ENCODE measurements at places on chromosomes 4 and X.

- peak; percentile 66 for DNase-seq
Measured at GRCh38 chr4:43680421-43680820, 768.2 kb downstream of the KCTD8 start.

DNA sequence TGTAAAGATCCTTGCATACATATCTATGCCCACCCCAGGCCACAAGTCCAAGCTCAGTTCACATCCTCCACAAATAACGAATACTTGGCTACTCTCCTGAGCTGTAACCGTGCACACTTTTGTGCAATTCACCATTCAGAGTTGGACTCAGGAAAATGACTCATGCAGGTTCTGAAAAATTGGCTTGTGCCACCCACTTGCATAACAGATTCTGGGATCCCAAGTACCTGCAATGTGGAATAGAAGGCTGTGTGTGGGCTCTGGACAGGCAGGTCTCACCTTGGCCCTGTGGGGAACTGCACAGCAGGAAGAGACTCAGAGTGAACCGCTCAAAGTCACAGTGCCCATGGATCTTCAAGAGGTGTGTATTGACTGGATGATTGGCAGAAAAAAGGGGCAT lies 502.7 kb downstream of the PACRGL start:
- DNase-seq = no peak

- no peak for DNase-seq
Measured at GRCh38 chr4:84932462-84932861, 34.0 kb downstream of the WDFY3 start.

DNA sequence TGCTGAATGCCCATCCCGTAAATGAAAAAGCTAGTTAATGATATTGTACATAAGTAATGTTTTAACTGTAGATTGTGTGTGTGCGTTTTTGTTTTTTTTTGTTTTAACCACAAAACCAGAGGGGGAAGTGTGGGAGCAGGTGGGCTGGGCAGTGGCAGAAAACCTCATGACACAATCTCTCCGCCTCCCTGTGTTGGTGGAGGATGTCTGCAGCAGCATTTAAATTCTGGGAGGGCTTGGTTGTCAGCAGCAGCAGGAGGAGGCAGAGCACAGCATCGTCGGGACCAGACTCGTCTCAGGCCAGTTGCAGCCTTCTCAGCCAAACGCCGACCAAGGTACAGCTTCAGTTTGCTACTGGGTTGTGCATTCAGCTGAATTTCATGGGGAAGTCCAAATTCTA lies at the start of gene SPP1:
Gene SPP1 (plus strand): TSS at position 249 of the 400 bp plus-strand sequence. CDS start 1,182 bp downstream, outside the sequence.
- peak; percentile 88 for DNase-seq

DNA sequence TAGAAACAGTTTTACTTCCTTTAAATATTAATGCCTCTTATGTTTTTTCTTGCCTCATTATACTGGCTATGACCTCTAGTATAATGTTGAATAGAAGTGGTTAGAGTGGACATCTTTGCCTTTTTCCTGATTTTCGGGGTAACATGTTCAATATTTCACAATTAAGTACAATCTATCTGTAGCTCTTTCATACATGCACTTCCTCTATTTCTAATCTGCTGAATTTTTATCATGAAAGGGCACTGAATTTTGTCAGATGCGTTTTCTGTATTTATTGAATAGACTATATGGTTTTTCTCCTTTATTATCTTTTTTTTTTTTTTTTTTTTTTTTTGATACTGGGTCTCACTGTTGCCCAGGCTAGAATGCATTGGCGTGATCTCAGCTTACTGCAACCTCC lies 29.0 kb downstream of the MECP2 start:
- no peak for DNase-seq

- no peak for DNase-seq
Measured at GRCh38 chrX:110363244-110363643, 4.6 kb downstream of the RTL9 start.

GRCh38 chr4:499567-499966 lies 557 bp downstream of the PIGG start:
- no peak for DNase-seq

DNA sequence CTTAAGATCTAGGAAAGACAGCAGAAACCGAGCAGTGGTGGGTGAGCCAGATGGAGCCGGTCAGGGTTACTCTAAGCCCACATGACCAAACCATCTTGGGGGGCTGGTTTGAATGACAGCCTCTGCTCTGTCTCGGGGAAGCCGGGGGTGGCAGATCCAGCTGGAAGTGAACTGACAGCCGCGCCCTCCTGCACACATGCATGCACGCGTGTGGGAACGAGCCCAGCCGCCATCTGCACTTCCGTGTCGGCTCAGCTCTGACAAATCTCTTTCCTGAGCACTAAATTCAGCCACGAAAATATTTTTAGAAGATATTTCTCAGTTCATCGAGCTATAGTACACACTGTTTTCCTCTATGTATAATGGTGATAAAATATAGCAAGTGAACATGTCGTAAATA lies 115.5 kb downstream of the DCTD start:
- DNase-seq = peak; percentile 54

DNA sequence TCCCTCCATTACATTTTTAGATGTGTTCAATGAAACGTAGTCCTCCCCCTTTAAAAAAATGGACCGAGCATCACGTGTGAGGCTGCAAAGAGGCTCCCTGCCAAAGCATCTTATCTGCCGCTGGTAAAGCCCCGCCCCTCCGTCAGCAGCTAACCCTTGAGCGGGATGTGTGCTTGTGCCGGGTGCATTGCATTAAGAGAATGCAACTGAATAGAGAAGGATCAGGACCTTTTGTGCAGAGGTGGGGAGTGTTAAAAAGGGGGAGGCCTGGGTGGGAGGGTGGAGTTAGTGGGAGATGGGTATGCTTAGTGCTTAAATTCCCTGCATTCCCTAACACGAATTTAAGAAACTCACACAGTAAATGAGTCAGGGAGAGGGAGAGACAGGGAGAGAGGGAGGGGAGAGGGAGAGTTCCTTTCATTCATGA lies 66.0 kb downstream of the TBL1X start:
- DNase-seq = peak; percentile 82

- no peak for DNase-seq
Measured at GRCh38 chrX:17829566-17829965, 31.5 kb downstream of the RAI2 start.

DNA sequence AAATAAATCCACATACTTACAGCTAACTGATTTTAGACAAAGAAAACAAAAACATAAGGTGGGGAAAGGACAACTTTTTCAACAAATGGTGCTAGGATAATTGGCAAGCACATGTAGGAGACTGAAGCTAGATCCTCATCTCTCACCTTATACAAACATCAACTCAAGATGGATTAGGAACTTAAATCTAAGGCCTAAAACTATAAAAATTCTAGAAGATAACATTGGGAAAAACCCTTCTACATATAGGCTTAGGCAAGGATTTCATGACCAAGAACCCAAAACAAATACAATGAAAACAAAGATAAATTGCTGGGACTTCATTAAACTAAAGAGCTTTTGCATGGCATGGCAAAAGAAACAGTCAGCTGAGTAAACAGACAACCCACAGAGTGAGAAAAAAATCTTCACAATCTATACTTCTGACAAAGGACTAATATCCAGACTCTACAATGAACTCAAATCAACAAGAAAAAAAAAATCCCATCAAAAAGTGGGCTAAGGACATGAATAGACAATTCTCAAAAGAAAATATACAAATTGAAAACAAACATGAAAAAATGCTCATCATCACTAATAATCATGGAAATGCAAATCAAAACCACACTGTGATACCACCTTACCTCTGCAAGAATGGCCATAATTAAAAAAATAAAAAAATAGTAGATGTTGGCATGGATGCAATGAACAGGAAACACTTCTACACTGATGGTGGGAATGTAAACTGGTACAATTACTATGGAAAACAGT lies 14.1 kb upstream of the AFP start:
- DNase-seq = no peak

DNA sequence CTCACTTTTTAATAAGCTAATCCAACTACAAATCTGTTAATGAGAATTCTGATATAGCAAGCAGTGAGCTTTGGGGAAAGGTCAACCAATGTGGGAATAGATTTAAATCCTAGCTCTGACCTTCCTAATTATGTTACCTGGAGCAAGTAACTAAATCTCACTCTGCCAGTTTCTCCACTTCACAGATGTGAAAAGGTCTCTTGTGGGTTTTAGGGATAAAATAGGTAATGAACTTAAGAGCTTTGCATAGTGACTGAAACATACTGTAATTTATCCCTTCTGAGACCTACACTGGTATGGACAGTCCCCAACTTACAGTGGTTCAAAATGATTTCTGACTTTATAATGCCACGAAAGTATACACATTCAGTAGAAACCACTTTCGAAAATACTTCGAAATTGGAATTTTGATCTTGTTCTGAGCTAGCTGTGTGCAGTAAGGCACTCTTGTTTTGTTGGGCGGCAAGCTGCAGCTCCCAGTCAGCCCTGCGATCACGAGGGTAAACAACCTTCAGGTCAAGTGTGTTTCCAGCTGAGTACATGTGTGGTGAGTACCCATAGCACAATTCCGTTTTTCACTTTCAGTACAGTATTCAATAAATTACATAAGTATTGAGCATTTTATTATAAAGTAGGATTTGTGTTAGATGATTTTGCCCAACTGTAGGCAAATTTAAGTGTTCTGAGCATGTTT lies 93.7 kb downstream of the ADGRL3 start:
- no peak for DNase-seq

GRCh38 chr4:73417342-73417741 lies 13.3 kb downstream of the ALB start:
- DNase-seq = no peak

GRCh38 chr4:26321373-26322221 lies 783 bp downstream of the RBPJ start:
- DNase-seq = peak; percentile 50

GRCh38 chr4:76666944-76667532 lies 230.9 kb downstream of the SOWAHB start:
- DNase-seq = no peak

DNA sequence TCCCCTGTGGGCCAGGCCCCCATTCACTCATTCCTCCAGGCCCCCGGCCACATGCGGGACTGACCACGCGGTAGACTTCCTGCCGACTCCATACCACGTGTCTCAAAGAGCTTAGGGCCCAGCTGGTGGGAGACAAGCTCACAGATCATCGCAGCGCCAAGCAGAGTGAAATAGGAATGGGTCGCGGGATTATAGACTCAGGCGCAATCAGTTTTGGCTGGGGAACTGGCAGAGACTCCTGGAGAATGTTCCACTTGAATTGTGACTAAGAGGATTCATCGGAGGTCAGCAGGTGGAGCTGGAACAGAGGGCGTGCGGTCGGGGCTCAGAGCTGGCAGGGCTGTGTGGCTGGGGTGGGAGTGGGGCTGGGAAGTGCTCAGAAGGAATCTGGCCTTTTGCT lies 15.6 kb downstream of the ATP2B3 start:
- DNase-seq = no peak

DNA sequence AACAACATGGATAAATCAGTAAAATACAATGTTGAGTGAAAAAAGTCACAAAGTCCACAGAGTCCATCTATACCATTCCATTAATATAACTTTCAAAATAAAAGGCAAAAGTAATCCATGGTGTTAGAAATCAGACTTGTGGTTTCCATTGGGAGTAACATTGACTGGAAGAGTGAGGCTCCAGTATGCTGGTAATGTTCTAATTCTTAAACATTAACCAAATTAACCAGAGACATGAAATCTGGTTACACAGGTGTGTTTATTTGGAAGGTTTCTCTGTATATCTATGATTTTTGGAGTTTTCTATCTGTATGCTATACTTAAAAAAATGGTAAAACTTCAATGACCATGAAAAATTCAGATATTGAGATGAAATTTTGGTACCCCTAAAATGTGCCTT lies 42.6 kb downstream of the SULT1B1 start:
- DNase-seq = no peak

DNA sequence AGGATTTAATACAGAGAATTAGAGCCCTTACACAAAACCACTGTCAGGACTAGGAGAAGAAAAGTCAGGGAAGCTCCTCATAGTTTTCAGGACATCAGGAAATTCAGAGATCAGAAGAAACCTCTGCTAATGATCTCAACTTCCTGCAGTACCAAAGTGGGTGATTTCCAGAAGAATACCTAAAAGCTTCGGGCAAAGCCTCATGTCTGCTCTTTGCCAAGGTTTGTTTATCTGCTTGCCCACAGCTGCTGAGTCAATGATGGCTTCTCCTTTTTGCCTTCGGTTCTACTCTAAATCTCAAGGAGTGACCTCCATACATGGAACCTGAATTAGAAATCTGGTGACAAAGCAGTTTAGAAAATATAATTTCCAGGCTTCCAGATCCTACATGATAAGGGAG lies 68.4 kb downstream of the USP38 start:
- DNase-seq = no peak

All from head of caudate nucleus (tissue), 42 donors.